ENCODE measurements at places on chromosomes 4 and X.
A peak's percentile ranks its signal among the peaks of the same experiment; 100 is the strongest.

DNA sequence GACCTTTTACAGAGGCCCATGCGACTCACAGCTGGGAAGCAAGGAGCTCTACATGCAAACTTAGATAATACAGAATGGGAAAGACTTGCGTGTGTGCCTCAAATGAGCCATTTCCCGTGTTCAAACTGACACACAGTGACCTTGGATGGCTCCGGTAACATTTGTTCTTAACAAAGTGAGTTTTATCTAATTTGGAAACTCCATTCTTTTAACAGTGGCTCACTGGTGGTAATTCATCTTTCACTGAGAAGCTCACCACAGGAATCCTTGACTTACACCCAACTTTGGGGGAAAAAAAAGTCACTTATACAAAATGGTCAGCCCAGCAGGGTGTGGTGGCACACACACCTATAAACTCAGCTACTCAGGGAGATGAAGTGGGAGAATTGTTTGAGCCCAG is 190.6 kb downstream of the LDB2 start:
- H3K4me3 ChIP-seq, result no peak overlapping the region
- H3K4me1 ChIP-seq, result no peaks in the 10 kb centered on the region
- no peaks in the 10 kb centered on the region for H3K27me3 ChIP-seq
- no peak overlapping the region for H3K27ac ChIP-seq
- DNase-seq, result no peak

GRCh38 chr4:2484993-2485392 is 16.1 kb downstream of the RNF4 start:
- DNase-seq, result peak; percentile 34
- H3K4me1 ChIP-seq, result peaks cover 61% of the 10 kb centered on the region
- H3K27ac ChIP-seq, result peak overlapping the region; percentile 56
- H3K4me3 ChIP-seq, result peak overlapping the region; percentile 23
- H3K36me3 ChIP-seq, result peaks cover 4% of the 10 kb centered on the region
- no peaks in the 10 kb centered on the region for H3K27me3 ChIP-seq

GRCh38 chr4:101604976-101605375 is 185.6 kb upstream of the BANK1 start:
- H3K4me3 ChIP-seq, result no peak overlapping the region
- no peaks in the 10 kb centered on the region for H3K36me3 ChIP-seq
- H3K27me3 ChIP-seq, result no peaks in the 10 kb centered on the region
- no peak overlapping the region for H3K27ac ChIP-seq
- DNase-seq, result no peak
- no peaks in the 10 kb centered on the region for H3K4me1 ChIP-seq

DNA sequence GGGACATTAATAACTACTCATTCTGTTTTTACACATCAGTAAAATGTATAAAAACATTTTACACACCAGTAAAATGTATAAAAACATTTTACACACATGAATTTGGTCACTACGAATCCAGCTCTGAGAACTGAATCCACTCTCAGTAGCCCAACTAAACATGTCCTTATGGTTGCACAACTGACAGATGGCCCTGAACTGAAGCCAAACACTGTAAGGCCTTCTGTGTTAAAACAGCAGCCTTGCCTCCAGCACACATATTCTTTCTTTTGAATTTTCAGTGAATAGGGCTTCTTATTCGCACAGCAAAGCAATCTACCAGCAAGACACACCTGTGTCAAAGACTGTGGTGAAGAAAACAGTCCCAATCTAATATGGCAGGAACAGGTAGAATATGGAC is 169.9 kb upstream of the FMR1 start:
- no peaks in the 10 kb centered on the region for H3K27me3 ChIP-seq
- no peaks in the 10 kb centered on the region for H3K4me1 ChIP-seq
- no peak overlapping the region for H3K27ac ChIP-seq

GRCh38 chr4:65865489-65865888 is 195.2 kb upstream of the EPHA5 start:
- no peaks in the 10 kb centered on the region for H3K27me3 ChIP-seq
- H3K4me1 ChIP-seq, result no peaks in the 10 kb centered on the region
- no peak overlapping the region for H3K4me3 ChIP-seq
- no peak for DNase-seq

DNA sequence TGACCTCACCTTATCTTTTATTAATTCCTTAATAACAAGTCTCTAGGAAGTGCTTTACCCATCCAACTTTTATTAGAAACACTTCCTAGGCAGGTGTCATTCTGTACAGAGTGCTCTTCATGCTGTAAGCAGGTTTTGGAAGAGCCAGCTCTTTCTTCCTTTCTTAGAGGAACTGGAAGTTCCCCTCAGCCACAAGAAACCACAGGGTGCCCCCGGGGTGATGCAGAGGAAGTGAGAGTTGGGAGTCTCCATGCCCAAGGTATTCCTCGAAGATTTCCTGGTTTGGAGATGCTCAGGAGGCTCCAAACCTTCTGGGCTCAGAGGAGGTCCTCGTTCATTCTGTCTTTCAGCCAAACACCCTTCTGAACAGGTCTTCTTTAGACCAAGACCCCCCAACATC is 83.8 kb downstream of the EGF start:
- H3K36me3 ChIP-seq, result no peaks in the 10 kb centered on the region
- no peak overlapping the region for H3K27ac ChIP-seq
- no peaks in the 10 kb centered on the region for H3K27me3 ChIP-seq
- H3K4me3 ChIP-seq, result no peak overlapping the region
- DNase-seq, result no peak

DNA sequence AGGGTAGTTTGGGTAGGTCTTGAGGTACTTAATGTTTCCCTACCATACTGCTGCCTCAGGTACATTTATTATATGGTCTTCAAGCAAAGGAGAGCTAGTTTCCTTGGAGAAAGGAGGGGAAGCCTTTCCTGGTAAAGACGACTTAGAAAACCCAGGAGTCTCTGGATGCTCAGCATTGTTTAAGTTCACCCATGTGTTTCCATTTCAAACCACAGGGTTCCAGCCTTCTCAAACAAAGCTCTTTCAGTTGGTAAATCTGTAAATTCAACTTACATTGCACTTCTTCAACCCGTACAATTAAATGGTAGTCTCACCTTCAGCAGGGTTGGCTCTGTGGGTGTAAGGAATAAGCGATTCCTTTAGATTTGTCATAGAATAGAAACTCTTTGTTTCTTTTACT is 111.9 kb upstream of the UNC5C start:
- no peaks in the 10 kb centered on the region for H3K4me1 ChIP-seq
- no peaks in the 10 kb centered on the region for H3K36me3 ChIP-seq
- no peak for DNase-seq
- H3K27me3 ChIP-seq, result no peaks in the 10 kb centered on the region
- no peak overlapping the region for H3K4me3 ChIP-seq

DNA sequence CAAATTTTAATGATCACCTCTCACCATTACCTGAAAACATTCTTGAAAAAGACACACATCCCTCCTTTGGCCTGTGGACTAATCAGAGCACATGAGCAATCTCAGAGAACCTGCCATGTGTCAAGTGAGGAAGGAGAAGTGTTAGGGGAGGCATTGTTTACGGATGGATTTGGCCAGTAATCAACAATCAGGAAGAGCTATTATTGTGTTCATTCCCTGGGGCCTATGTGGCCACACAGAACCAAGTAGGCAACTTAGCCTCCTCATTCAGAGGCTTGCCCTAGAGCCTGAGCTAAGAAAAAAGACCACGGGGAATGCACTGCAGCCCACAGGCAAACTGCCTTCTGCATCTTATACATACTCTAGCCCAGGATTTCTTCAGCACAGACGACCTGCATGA is 40.6 kb upstream of the DOCK11 start:
- no peak overlapping the region for H3K27ac ChIP-seq
- DNase-seq, result no peak
- no peaks in the 10 kb centered on the region for H3K4me1 ChIP-seq
- H3K36me3 ChIP-seq, result no peaks in the 10 kb centered on the region
- H3K27me3 ChIP-seq, result no peaks in the 10 kb centered on the region

GRCh38 chr4:189143263-189143952 is 797.3 kb upstream of the FRG1 start:
- H3K27me3 ChIP-seq, result no peaks in the 10 kb centered on the region
- no peak overlapping the region for H3K27ac ChIP-seq
- H3K36me3 ChIP-seq, result no peaks in the 10 kb centered on the region
- no peaks in the 10 kb centered on the region for H3K4me1 ChIP-seq

DNA sequence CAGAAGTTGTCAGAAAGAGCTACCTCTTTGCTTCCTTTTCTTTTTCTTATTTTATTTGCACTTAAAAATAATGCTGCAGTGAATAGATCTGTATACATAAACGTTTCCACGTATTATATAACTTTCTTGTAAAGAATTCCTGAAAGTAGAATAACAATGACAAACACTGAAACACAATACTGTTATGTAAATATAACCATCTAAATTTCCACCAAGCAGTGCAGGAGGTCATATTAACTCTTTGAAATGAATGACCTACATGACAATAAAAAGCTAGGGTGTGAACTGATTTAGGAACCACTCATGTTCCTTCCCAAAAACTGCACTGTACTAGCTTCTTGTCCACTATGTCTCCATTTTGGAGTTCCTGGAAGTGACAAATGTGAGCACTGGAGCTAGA is 85.8 kb downstream of the COX18 start:
- H3K27me3 ChIP-seq, result no peaks in the 10 kb centered on the region
- H3K4me3 ChIP-seq, result no peak overlapping the region
- no peaks in the 10 kb centered on the region for H3K4me1 ChIP-seq
- no peak overlapping the region for H3K27ac ChIP-seq

DNA sequence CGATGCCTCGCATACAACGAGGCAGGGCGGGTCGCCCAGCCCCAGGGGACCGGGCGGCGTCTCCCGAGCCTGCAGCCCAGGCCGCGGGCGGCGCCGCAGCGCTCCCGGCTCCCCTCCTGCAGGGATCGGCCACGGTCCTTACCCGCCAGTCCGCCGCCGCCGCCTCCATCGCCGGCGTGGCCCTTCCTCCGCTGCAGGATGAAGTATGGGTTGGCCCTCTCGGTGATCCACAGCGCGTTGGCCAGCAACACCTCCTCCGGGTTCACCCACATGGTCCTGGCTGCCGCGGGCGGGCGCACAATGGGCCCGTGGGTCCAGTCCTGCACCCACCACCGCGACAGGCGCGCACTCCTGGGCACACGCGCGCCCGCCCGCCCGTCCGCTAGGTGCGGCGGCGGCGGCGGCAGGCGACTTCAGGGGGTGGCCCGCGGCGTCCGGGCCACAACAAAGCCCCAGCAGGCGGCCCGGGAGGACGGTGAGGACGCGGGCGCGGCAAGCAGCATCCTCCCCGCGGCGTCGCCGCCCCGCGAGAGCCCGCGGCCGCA is 339 bp downstream of the TBC1D9 start:
- H3K4me3 ChIP-seq, result peak overlapping the region; percentile 46
- H3K27me3 ChIP-seq, result peaks cover 8% of the 10 kb centered on the region
- H3K27ac ChIP-seq, result no peak overlapping the region
- no peaks in the 10 kb centered on the region for H3K36me3 ChIP-seq
- no peaks in the 10 kb centered on the region for H3K4me1 ChIP-seq
- no peak for DNase-seq

GRCh38 chr4:138111462-138112000 is 130.6 kb downstream of the SLC7A11 start:
- no peak overlapping the region for H3K4me3 ChIP-seq
- H3K4me1 ChIP-seq, result no peaks in the 10 kb centered on the region
- H3K27ac ChIP-seq, result no peak overlapping the region
- H3K27me3 ChIP-seq, result no peaks in the 10 kb centered on the region
- H3K36me3 ChIP-seq, result no peaks in the 10 kb centered on the region
- DNase-seq, result no peak

GRCh38 chr4:10647846-10648245 is 36.7 kb downstream of the CLNK start:
- H3K4me3 ChIP-seq, result no peak overlapping the region
- no peaks in the 10 kb centered on the region for H3K36me3 ChIP-seq
- DNase-seq, result no peak
- no peaks in the 10 kb centered on the region for H3K27me3 ChIP-seq
- no peak overlapping the region for H3K27ac ChIP-seq
- H3K4me1 ChIP-seq, result no peaks in the 10 kb centered on the region

DNA sequence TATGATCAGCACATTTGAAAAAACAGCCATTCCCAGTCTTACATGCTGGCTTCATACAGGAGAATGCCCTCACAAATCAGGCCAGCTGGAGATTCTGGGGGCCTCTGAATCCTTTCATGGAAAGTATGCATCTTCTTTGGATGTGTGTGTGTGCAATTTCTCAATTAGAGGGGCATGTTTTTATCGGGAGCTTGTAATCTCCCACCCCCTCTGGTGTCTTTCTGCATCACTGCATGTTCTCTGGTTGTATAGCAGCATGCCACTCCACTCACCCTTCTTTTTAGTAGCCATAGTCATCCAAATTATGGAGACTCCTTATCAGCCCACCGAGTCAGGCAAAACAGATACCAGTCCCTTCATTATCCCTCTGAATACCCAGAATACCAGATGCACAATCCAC is 282.2 kb upstream of the SLIT2 start:
- no peak overlapping the region for H3K4me3 ChIP-seq
- no peaks in the 10 kb centered on the region for H3K27me3 ChIP-seq
- no peaks in the 10 kb centered on the region for H3K36me3 ChIP-seq
- H3K27ac ChIP-seq, result no peak overlapping the region
- DNase-seq, result no peak
- no peaks in the 10 kb centered on the region for H3K4me1 ChIP-seq

GRCh38 chrX:63686878-63687714 is 97.9 kb downstream of the ARHGEF9 start:
- no peak overlapping the region for H3K27ac ChIP-seq
- no peaks in the 10 kb centered on the region for H3K27me3 ChIP-seq
- no peak for DNase-seq
- no peaks in the 10 kb centered on the region for H3K36me3 ChIP-seq
- no peaks in the 10 kb centered on the region for H3K4me1 ChIP-seq

GRCh38 chr4:95386410-95386809 is 162.4 kb downstream of the UNC5C start:
- no peak overlapping the region for H3K4me3 ChIP-seq
- H3K27ac ChIP-seq, result no peak overlapping the region
- DNase-seq, result no peak
- H3K4me1 ChIP-seq, result no peaks in the 10 kb centered on the region
- no peaks in the 10 kb centered on the region for H3K36me3 ChIP-seq

DNA sequence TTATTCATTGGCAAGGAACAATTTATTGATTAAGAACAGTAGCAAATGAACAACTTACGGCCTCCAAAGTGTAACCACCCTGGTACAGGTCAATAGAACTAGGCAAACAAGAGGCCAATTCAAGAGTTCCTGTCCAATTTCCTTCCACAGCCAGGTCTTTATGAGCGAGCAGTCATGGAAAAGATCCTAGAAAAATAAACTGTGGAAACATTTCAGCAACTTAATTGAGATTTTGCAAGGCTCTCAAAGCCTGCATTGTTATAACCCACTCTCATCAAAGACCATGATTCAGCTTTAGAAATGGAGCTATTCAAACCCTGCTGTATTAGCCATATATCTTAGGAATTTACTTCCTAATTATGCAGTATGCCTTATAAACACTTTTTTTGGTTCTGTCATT is 43.6 kb downstream of the UNC5C start:
- no peaks in the 10 kb centered on the region for H3K4me1 ChIP-seq
- DNase-seq, result no peak
- no peak overlapping the region for H3K27ac ChIP-seq
- H3K27me3 ChIP-seq, result no peaks in the 10 kb centered on the region
- H3K4me3 ChIP-seq, result no peak overlapping the region

GRCh38 chrX:114162068-114162735 is 421.7 kb upstream of the HTR2C start:
- H3K27ac ChIP-seq, result no peak overlapping the region
- H3K36me3 ChIP-seq, result no peaks in the 10 kb centered on the region
- no peak for DNase-seq
- H3K4me3 ChIP-seq, result no peak overlapping the region
- no peaks in the 10 kb centered on the region for H3K27me3 ChIP-seq
- H3K4me1 ChIP-seq, result no peaks in the 10 kb centered on the region

- peaks cover 7% of the 10 kb centered on the region for H3K27me3 ChIP-seq
- no peaks in the 10 kb centered on the region for H3K36me3 ChIP-seq
- H3K4me1 ChIP-seq, result no peaks in the 10 kb centered on the region
- no peak overlapping the region for H3K27ac ChIP-seq
Measured at GRCh38 chr4:14915018-14915417, 87.3 kb upstream of the CPEB2 start.

Measured in effector memory CD4-positive, alpha-beta T cell (primary cell).